ENCODE measurements at places on chromosomes 2 and 18. TPM values are rescaled to one million over a fixed set of nuclear protein-coding genes. Genes with fewer than 3 reads are reported as not detected.

DNA sequence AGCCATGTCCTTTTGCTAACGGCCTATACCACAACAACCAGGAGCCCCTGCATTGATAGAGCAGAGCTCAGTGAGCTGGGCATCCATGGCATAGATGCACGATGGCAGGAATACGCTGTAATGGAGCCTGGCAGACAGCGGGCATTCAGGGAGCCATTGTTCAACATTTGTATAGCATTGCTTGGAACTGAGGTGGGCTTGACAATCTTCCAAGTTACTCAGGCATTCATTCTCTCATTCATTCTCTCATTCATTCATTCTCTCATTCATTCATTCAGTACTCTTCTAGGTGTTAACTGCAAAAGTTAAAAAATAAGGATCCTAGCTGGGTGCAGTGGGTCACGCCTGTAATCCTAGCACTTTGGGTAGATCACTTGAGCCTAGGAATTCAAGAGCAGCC is 62.7 kb downstream of the MYOM1 start:
- DNase-seq, result no peak

DNA sequence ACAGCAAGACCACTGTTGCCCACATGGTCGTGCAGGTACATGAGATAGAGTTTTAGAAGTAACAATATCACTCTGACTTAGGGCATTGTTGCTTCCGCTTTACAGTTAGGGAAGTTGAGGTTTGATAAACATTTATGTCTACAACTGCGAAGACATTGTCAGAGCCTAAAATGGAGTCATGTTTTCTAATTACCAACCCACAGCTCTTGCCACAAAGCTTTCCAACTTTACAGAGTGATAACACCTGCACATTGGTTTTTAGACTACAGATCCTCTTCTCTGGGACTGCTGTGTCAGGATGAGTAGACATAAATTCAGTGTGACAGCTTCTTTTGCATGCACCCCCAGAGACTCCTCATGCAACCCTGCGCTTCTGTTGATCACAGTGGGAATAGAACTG is 119.0 kb downstream of the FEZ2 start:
- no peak for DNase-seq

DNA sequence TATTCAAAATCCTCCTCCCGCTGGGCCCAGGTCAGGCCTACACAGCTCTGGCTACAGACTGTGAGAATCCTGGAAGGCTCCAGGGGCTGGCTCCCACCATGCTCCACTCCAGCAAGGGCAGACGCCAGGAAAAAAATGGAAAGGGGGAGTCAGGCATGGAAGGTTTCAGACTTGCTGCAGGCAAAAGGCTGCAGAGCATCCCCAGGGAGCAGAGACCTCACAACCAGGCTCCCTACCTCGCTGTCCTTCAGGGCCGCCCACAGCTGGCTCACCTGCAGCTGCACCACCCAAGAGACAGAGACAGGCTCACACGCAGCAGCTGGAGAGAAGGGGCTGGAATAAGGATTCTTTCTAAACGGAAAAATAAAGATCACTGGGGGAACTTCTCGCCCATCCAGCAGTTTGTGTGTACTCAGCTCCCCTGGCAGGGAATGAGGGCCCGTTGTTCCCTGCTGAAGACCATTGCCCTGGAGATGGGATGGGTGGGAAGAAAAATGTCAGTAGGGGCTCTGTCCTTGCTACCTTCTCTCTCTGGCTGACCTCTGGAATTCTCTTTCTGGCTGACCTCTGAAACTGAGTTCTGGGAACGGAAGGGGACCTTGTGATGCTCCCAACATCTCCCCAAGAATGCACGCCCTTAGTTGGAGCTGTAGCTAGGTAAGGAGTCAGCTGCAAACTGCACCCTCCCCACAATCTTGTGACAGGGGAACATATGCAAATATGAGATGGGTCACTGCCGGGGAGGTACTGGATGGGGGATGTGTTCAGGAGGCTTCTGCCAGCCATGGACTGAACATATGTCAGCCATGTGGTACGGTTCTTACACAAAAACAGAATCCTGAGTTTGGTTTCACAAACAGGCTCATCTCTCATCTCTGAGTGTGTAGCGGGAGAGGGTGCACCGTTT is 34.5 kb downstream of the BCL2 start:
- DNase-seq, result no peak

GRCh38 chr2:75828826-75829225 is 118.1 kb upstream of the GCFC2 start:
- no peak for DNase-seq

DNA sequence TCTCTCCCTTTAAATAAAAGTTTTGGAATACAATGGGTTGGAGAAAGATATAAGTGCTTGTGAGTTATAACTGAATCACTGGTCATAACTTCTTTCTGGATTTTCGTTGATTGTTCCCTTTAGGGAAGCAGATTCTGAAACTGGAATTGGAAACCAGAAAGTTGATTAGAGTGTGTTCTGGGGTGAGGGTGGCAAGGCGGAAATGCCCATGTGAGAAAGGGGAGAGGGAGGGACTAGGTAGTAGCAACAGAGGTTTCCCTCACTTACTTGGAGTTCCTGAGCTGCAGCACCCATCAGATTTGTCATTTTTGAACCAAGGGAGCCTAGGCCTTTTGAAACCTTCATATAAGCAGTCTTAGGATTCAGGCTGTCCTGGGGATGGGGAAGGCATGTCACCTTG is 453.4 kb downstream of the KCNJ3 start:
- no peak for DNase-seq

DNA sequence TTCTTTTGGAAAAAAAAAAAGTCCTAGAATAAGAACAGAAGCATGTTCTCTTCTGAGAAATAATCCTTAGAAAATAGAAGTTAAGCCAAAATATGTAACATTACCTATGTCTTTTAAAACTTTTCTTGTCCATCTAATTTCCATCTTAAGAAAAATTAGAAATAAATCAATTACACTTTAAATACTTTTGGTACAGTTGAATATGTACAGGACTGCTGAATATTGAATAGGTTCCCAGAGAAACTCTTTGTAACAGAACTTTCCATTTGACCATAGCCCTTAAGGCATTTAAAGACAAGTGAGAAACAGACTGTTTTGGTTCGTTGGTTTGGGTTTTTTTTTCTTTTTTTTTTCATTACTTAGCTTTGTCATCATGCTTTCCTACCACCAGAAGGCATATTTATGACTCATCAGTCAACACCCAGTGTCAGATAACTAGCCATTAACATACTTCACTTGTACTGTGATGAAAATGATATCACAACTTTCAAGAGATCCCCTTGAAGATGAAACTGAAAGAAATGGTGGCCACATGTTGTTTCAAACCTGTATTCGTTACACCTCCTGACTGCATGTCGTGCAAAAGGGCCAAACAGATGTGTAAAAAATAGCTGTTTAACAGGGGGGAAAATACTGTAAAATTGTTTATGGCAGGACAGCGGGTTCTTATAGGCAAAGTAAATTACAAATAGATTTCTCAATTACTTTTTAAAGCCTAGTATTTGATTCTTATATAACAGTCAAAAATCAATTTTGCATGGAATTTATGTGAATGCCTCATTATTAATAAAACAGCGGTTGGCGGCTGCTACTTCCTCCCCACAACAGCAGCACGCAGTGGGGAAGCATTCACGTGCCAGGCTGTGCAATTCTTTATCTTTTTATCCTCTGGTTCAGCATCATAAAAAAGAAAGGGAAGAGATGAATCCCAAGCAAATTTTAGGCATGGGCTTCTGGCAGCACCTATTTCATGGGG is 280.7 kb upstream of the HNRNPA3 start:
- no peak for DNase-seq

DNA sequence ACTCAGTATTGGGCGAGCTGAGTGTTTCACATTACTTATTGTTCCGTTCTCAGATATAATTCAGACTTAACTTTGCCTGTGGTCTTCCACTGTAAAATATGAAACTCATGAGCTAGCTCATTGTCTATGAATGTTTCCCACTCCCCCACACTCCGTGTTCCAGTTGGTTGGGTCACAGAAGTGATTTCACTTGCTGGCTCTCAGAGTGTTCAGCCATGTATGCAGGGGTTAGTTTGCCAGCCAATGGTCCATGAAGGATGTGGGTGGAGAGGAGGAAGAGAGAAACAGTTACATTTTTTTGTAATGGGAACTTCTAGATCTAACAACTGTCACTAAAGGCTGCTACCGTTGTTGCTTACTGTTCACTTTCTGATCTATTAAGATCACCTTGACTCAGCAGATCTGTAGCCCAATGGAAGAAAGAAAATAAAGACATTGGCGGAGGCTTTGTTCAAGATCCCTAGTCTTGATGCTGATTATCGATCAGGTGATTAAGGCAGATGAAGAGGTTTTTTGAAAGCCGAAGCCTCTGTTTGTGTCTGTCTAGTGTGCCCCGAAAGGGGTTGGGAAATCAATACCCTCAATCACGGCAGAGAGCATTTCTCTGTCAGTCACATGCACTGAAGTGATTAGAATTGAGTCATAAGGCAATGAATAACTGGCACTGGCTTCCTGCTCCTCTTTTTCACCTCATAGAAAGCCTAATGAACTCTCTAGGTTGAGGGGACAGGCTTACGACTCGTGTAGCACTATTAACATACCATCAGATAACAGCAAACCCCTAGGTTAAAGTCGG is 279.7 kb upstream of the FIGN start:
- no peak for DNase-seq

DNA sequence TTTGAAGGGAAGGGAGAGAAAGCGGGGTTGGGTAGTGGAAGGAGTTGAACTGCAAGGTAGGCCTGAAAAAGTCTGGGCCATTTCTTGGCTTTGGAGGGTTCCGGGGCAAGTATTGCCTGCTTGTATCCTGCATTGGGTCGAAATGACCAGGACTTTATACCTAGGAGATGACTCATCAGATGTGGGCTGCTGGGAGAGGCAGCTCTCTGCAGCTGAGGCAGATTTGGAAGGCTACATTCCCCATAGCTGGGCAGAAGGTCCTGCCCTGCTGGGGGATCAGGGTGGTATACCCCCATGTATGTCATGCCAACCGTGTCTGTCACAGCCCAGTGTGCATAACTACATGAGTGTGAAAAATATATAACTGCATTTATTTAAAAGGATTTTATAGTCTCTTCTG is 171.8 kb upstream of the SPRED2 start:
- no peak for DNase-seq

DNA sequence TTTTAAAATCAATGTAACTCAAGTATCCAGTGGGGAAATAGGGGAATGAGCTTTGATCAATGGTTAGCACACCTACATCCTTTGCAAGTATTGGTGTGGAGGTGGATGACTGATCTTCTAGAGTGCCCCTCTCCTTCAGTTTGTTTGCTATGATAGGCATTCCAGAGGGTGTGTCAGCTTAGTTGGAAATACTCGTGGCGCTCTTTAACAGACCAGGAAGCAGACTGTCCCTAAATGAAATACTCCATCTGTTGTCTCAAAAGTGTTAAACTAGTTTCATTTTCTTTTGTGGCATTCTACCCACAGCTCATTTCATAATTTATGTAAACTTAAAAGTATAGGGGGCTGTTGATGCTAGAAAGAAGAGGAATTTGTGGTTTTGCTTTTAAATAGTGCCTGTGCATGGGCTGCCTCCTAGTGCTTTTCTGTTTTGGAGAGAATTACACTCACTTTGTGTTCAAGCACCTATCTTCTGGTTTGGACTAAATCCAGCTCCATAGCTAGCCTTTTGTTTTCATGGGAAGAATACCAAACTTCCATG is 66.2 kb downstream of the STAT1 start:
- no peak for DNase-seq

- no peak for DNase-seq
Observed at GRCh38 chr2:172839446-172839845, 103.8 kb downstream of the RAPGEF4 start.

DNA sequence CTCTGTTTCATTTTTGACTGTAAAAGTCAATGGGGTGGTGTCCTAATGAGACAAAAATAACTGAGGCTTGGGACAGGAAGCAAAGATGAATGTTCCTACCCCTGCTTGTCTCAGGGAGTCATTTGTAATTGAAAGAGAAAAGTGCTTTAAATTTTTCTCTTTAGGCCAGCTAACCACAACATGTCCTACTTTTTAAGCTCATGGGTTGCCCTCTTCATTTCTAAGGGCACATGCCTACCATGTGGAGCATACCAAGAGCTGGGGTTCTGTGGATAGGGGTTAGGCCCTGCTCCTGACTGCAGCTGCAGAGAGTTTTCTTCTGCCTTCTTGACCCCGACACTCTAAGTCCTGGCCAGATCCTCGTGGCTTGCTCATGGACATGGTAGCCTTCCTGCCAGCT is 96.8 kb upstream of the ARL4C start:
- no peak for DNase-seq

- no peak for DNase-seq
Observed at GRCh38 chr18:31577195-31577594, 14.5 kb upstream of the TTR start.

DNA sequence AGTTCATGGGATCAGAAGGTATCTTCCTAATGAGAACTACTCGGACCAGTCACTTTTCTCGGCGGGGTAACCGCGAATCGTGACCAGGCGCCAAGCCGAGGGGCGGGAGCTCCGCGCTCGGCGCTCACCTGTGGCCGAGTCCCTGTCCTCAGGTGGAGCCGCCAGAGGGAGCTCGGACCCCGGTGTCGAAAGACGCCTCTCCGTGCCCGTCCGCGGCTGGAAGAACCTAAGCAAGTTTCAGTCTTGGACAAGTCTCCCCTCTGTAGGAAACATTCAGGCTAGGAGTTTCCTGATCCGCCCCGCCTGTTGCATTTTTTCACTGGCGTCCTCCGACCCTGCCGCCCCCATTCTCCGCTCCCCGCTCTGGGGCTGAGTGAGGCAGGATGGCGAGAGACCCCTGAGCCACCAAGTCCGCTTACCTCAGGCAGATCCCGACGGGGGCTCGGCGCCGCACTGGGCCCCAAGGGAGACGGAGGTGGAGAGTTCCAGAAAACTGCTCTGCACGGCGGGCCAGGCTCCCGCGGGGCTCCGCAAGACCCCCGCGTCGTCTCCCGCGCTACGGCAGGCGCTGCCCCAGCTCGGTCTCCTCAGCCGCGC is 480 bp downstream of the DSEL start:
- peak; percentile 91 for DNase-seq

- DNase-seq, result no peak
Observed at GRCh38 chr2:223582001-223582400, 20.2 kb downstream of the SCG2 start.

- DNase-seq, result no peak
Observed at GRCh38 chr18:22585333-22585732, 167.6 kb upstream of the CTAGE1 start.

GRCh38 chr2:7704296-7704865 is 787.2 kb downstream of the RNF144A start:
- DNase-seq, result no peak

- DNase-seq, result no peak
Observed at GRCh38 chr2:180761224-180761623, 219.2 kb upstream of the UBE2E3 start.

DNA sequence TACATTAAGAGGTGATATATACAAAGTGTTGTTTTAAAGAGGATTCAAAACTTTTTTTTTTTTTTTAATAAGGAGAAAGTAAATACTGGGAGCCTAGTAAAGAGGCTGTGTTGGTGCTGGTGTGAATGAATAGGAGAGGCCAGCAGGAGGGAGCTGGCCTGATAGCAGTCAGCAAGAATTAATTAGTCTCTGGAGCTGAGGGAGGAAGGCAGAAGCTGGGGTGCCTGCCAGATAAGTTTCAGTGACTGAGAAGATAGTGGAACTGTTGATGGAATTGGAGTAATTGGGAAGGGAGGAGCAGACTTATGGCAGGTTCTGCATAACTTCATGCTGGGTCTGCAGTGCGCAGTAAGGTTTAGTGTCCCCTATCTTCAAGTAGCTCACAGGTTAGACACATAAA is 36.2 kb upstream of the SNORC start:
- no peak for DNase-seq

Gene POTEJ
- total RNA-seq, result not detected

Gene TMEM198
- 2.1 TPM for total RNA-seq

Gene RESP18
- total RNA-seq, result not detected

Gene NYAP2
- not detected for total RNA-seq

Gene SERPINB3
- not detected for total RNA-seq

Gene NAPG
- total RNA-seq, result 11.5 TPM
